ENCODE measurements at places on chromosomes 16 and 17. TPM values are rescaled to one million over a fixed set of nuclear protein-coding genes. Genes with fewer than 3 reads are reported as not detected.

DNA sequence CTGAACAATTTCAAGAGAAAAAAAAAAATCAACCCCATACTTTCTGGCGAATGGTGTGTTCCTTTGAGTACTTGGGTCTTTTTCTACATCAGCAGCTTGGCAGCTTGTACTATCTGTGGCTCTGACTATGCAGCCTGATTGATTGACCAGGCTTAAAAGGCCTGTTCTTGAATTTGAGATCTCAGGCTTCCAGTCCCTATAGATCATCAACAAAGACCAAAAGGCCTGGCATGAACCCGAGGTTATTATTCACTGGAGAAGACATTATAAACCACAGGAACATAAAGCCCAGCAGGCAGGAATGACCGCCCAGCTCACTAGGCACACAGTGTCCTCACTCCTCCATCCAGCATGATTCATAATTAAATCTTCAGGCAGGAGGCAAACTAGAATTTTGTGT is 32.1 kb upstream of the CDH3 start:
- H3K4me3 ChIP-seq = no peak overlapping the region
- no peaks in the 10 kb centered on the region for H3K27me3 ChIP-seq
- no peak overlapping the region for H3K27ac ChIP-seq
- DNase-seq = no peak

DNA sequence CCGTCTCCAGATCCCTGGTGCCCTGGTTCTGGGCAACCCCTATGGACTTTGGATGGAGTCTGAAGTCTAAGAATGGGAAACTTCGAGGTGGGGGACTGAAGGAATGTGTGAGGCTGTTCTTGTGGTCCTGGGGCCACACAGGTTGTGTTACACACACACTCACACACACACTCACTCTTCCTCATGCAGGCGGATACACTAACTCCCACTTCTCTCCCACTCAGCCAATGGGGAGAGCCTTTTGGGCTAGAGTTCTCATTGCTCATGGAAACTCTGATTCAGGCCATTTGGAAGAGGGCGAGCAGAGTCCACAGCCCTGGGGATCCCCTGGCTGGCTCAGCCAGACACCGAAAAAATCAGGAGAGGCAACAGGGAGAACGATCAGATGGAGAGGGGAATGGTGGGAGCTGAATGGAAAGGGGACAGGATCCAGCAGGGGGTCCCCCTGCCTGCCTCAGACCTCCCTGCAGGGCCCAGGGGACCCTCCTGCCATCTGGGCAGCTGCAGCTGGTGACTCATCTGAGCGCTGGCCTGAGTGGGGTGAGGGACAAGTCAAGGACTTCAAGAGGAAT is 9.1 kb downstream of the IGFBP4 start:
- peak overlapping the region; percentile 98 for H3K27ac ChIP-seq
- no peak overlapping the region for H3K4me3 ChIP-seq
- DNase-seq = peak; percentile 81
- H3K27me3 ChIP-seq = no peaks in the 10 kb centered on the region
- no peaks in the 10 kb centered on the region for H3K36me3 ChIP-seq

- peaks cover 66% of the 10 kb centered on the region for H3K27me3 ChIP-seq
- peaks cover 16% of the 10 kb centered on the region for H3K4me1 ChIP-seq
- no peak overlapping the region for H3K4me3 ChIP-seq
These were observed 3.2 kb upstream of the WNT3 start for GRCh38 chr17:46821482-46822387.

DNA sequence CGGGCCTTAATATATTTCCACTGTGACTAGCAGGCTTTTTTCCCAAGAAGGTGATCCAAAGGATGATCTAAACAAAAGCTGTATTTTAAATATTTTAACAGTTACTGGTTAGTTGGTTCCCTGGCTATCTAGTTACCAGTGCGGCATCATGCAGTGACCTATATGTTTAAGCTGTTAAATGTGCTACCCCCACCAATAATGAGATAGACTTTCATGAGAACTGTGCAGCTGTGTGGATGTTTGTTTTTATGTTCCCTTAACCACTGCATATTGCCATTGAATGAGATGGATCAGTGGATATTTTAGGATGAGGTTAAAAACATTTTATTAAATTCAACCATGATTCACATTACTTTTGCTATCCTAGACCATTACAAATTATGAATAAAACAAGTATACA is 16.9 kb downstream of the ERN1 start:
- H3K27ac ChIP-seq = no peak overlapping the region
- no peak overlapping the region for H3K4me3 ChIP-seq
- no peaks in the 10 kb centered on the region for H3K36me3 ChIP-seq
- H3K27me3 ChIP-seq = no peaks in the 10 kb centered on the region
- H3K4me1 ChIP-seq = no peaks in the 10 kb centered on the region

SPN gene
- 1.9 TPM for total RNA-seq

DNA sequence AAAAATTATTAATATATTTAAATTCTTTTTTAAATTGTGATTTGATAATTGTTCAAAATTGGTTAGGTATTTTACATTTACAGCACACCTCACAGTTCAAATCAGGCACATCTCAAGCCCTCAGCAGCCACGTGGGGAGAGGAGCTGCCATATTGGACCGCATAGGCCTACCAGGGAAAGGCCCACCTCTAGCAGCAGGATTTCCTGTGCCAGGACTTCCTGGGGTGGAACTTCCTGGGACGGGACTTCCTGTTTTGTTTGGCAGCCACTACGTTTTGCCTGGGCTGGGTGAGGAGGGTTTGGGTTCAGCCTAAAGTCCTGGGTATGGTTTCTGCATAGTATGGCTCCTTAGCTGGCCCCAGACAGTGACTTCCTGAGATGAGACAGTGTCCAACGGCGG is 298.5 kb upstream of the FOXF1 start:
- H3K27ac ChIP-seq = no peak overlapping the region
- peaks cover 9% of the 10 kb centered on the region for H3K4me1 ChIP-seq
- peaks cover 15% of the 10 kb centered on the region for H3K27me3 ChIP-seq
- H3K4me3 ChIP-seq = no peak overlapping the region

C16orf92 gene
- total RNA-seq = not detected

DNA sequence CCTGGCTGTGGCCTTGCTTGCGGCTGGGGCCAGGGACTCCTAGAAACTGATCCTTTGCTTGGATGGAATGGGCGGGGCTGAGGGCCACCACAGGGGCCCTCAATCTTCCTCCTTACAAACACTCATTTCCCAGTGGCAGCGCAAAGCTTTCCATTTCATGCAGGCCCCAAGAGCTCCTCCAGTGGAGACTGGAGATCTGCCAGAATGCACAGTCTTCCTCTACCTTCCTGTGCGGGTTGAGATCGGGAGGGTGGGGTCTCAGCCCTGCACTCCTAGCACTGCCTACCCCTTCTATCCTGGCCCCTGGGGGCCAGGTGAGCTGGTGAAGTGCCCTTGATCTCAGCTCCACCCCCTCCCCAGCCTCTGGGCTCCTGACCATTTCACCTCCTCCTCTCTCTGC is 1.7 kb downstream of the NRN1L start:
- H3K4me3 ChIP-seq = no peak overlapping the region
- no peak overlapping the region for H3K27ac ChIP-seq
- H3K36me3 ChIP-seq = peaks cover 36% of the 10 kb centered on the region
- DNase-seq = no peak
- no peaks in the 10 kb centered on the region for H3K27me3 ChIP-seq
- H3K4me1 ChIP-seq = peaks cover 38% of the 10 kb centered on the region

GRCh38 chr17:78418326-78419026 is 40.0 kb downstream of the PGS1 start:
- peaks cover 6% of the 10 kb centered on the region for H3K36me3 ChIP-seq
- no peaks in the 10 kb centered on the region for H3K27me3 ChIP-seq
- H3K4me1 ChIP-seq = peaks cover 71% of the 10 kb centered on the region

- H3K27ac ChIP-seq = no peak overlapping the region
- H3K4me3 ChIP-seq = no peak overlapping the region
- no peak for DNase-seq
- H3K27me3 ChIP-seq = peaks cover 21% of the 10 kb centered on the region
- H3K4me1 ChIP-seq = peaks cover 8% of the 10 kb centered on the region
These were observed 147.7 kb downstream of the SKAP1 start for GRCh38 chr17:48282303-48282702.

DNA sequence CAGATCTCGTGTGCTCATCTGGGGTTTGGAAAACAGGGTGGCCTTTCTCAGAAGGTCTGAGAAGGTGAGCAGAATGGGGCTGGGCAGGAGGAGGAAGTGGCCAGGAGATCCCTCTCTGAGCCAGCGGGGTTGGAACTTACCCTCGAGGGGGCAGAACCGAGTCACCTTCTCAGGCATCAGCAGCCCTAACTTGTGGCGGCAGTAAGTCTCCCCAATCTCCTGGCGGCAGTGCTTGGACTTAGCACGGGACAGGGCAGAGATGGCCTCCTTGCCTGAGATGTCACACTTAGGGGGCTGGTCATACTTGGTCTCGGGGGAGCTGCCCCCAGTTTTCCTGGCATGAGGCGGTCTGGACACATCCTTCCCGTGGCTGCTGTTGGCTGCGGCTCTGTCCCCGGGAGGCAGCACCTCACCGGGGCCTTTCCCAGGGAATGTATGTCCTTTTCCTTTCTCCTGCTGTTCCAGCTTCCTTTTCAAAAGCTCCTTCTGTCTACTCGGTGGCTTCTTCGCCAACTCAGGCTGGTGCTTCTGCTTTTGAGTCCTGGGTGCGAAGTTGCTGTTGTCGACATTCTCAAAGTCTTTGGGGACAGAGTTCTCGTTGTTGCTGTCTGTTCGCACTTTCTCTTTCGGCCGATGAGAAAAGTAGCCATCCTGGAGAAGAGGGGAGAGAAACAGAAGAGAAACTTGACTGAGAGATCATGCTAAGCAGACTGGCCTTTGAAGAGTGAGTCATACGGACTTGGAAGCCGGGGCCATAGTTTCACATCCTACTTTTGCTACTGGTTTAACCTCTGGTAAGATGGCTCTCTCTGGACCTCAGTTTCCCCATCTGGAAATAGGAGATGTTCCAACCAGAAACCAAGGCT is 211.7 kb downstream of the XYLT1 start:
- H3K4me3 ChIP-seq = no peak overlapping the region
- no peaks in the 10 kb centered on the region for H3K4me1 ChIP-seq
- H3K27ac ChIP-seq = no peak overlapping the region
- H3K27me3 ChIP-seq = no peaks in the 10 kb centered on the region

WNT3 gene
- 2.4 TPM for total RNA-seq

- no peak overlapping the region for H3K27ac ChIP-seq
- H3K4me1 ChIP-seq = no peaks in the 10 kb centered on the region
- H3K4me3 ChIP-seq = no peak overlapping the region
- DNase-seq = no peak
These were observed 18.1 kb upstream of the LCMT1 start for GRCh38 chr16:25093208-25094061.

ANKS3 gene
- total RNA-seq = 7.4 TPM
